Heart left ventricle (tissue), 16 donors: ENCODE measurements at places on chromosomes 7 and 10. TPM values are rescaled to one million over a fixed set of nuclear protein-coding genes. Genes with fewer than 3 reads are reported as not detected.
A peak's percentile ranks its signal among the peaks of the same experiment; 100 is the strongest.

The ZNF722 gene
- not detected for total RNA-seq

The TRIL gene
- 3.5 TPM for total RNA-seq

- no peak for DNase-seq
Measured at GRCh38 chr7:55977831-55978230, 13.4 kb downstream of the NIPSNAP2 start.

GRCh38 chr10:31619531-31620061, 300.6 kb downstream of the ZEB1 start:
- DNase-seq: peak; percentile 51

DNA sequence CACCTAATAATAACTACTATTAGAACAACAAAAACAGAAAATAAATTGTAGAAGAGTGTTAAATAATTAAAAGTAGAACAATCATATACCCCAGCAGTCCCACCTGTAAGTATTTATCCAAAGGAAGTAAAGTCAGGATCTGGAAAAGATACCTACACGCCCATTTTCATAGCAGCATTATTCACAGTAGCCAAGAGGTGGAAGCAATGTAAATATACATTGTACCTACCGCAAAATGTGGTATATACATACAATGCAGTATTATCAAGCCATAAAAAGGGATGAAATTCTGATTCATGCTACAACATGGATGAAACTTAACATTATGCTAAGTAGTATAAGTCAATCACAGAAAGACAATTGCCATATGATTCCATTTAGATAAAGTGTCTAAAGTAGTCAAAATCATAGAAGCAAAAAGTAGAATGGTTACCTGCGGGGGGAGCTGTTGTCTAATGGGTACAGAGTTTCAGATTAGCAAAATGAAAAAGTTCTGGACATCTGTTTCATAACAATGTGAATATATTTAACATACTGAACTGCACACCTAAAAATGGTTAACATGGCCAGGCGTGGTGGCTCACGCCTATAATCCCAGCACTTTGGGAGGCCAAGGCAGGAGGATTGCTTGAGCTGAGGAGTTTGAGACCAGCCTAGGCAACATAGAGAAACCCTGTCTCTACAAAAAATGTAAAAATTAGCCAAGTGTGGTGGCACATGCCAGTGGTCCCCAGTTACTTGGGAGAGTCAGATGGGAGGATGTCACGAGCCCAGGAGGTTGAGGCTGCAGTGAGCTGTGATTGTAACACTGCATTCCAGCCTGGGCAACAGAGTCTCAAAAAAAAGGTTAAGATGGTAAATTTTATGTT, 6.0 kb upstream of the TMED4 start:
- DNase-seq: no peak
